ENCODE measurements at places on chromosomes 1 and 21.
A peak's percentile ranks its signal among the peaks of the same experiment; 100 is the strongest.

DNA sequence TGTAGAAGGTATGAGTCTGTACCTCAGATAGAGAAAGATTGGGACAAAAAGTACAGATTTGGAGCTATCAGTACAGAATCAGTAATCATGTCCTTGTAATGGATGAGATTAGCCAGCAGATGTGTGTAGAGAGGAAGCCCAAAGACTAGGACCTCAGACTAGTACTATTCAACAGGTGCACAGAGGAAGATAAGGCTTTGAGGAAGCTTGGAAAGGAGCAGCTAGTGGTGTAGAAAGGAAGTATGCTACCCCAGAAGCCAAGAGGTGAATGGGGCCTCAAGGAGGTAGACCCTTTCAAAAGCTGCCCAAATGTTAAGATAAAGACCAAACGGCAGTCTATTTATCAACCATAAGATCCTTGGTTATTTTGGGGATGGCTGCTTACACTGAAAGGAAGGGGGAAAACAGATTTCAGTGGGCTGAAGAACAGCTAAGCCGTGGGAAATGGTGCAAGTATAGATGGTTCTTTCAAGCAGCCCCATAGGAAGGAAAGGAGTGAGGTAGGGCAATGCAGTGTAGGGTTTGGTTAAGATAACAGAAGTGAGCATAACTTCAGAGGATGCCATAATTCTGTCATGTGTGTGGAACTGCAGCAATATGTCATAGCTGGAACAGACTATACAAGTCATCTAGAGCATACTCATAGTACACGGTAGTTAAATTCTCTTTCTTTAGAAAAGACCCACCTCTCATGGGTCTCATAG lies 221.7 kb downstream of the HHIPL2 start:
- DNase-seq = no peak

GRCh38 chr1:154772606-154773506 lies 97.2 kb downstream of the KCNN3 start:
- DNase-seq = peak; percentile 18

DNA sequence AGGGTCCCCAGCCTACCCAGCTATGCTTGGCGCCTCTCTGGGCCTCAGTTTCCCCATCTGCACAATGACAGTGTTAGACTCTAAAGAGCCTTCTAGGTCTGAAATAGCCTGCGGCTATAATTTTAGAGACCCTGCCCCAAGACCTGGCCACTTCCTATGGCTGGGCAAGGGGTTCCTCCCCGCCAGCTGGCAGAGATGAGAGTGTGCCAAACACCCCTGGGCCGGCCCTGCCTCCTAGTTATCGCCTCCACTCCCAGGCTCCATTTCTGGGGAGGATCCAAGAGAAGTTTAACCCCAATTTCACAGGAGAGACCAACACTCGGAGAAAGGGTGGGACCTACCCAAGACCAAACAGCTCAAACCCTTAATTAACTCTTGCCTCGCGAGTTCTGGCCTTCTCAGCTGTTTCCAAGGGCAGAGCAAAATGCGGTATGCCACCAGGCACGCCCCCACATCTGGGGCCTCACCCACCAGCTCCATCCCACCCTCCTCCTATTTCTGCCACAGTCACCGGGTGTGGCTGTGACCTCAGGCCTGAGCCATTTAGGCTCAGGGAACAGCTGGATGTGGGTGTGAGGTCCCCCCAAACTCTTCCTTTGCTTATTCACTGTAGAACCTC lies 35.7 kb downstream of the TTC39A start:
- no peak for DNase-seq

GRCh38 chr1:60425528-60425927 lies 352.0 kb upstream of the C1orf87 start:
- DNase-seq = no peak

DNA sequence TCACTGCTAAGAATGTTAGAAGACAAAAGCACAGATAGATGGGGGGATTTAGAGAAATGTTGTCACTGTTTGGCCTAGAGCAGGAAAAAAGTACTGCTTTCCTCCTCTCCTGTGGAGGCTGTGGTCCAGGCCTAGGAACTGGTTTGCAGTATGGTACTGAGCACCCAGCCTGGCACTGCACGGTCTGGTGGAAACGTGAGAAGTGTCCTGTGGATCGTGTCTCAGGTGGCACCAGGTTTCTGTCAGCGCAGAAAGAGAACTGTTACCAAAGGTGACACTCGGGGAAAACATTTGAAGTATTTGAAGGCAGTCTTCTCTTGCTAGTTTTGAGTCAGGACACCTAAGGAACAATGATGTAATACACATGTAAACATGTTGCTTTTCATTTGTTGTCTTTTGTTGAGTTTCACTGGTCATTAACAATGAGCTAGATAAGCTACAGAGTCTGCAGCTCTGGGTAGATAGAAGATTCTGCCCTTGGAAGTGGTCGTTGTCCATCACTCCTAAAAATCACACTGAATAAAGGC lies 63.0 kb downstream of the B3GALNT2 start:
- no peak for DNase-seq

DNA sequence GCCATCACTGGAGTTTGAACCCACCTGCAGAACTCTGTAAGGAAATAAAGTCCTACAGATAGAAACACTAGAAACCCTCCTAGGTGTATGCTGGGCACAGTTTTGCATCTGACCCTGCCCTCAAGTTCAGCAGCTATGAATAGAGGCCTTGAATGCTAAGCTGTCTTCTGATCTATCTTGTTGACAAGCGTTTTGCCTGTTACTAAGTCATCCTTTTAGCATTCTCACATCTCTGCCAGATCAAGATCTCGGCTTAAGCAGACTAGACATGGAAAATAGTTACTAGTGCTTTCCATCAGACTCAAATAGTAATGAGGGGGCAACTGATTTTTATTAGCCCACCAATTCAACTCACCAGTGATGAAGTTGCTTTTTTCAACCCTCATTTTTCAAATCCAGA lies 10.5 kb downstream of the TBX15 start:
- DNase-seq = no peak

DNA sequence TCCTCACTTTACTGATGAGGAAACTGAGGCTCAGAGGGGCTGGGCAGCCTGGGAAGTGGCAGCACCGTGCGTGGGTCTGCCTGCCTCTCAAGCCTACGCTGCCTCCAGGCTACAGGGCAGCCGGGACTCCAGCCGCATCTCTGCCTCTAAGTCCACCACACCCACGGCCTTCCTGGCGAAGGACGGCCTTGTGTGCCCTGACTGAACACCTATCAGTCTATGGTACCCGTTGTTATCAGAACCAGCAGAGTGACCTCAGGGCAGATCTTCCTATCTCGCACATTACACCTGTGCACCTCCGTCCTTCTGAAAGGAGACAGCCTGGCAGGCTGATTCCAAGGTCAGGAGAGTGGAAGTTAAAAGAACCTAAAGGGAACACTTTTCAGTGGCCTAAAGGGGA lies 35.7 kb upstream of the SLC30A1 start:
- DNase-seq = no peak

- no peak for DNase-seq
These were observed 50.2 kb downstream of the SLC25A24 start for GRCh38 chr1:108149796-108150467.

DNA sequence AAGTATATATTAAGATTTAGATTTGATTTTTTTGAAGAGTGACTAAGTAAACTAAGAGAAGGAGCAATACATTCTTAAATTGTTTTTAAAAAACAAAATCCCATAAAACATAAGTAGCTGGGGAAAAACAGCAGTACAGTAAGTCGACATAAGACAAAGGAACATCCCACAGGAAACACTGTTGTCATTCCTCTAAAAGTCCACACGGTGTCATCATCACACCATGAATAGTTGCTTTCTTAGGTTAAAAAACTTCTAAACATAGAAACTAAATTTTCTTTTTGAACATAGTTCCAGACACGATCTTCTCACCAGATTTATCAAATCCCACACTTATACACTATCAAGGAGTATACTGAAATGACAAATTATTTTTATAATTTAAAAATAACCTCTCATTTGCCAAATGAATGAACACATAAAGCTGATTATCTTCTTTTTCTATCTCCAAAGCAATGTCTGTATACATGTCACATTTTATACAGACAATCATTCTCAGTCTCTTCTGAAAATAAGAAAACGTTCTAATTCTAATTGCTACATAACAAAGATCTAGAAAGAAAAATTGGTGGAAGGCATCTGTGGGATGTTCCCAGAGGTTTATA lies 15.8 kb downstream of the ODF2L start:
- DNase-seq = no peak

Measured in activated CD4-positive, alpha-beta T cell treated with anti-CD3 and anti-CD28 coated beads, Interleukin-2, amount 50 U/mL, for 1 hour (primary cell).